Spleen (tissue), 13 donors: ENCODE measurements at places on chromosomes 13 and 19. TPM values are rescaled to one million over a fixed set of nuclear protein-coding genes. Genes with fewer than 3 reads are reported as not detected.
A peak's percentile ranks its signal among the peaks of the same experiment; 100 is the strongest.

The ERICH4 gene
- polyA plus RNA-seq: not detected

The ZNF497 gene
- polyA plus RNA-seq: 0.74 TPM

The MBNL2 gene
- 7.4 TPM for polyA plus RNA-seq

DNA sequence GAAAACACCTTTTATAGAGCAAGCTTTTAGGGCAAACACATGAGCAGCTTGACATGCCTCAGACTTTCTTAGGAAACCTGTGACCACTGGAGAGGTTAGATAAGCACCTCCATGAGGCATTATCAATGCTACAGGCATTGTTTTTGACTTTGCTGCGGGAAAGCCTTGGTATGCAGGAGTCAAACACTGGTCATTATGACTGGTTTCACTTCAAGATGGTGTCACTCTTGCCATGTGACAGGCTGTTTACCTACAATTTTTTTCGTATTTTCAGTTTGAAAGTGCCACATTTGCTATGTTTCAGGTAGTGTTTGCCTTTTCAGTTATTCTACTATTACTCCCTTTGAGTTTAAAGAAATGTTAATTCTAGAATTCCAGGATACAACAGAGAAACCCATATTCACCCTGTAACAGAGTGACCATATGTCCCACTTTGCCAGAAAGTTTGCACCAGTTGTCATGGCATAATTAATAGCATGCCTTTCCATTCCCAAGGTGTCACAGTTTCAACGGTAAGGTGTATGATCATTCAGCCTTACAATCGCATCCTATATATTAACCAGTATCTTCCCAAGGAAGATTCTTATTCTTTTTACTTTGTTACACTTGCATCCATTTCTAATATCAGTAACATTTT is 33.0 kb downstream of the USP12 start:
- DNase-seq: no peak
- no peak overlapping the region for H3K4me3 ChIP-seq
- H3K4me1 ChIP-seq: peaks cover 6% of the 10 kb centered on the region
- no peak overlapping the region for H3K27ac ChIP-seq

DNA sequence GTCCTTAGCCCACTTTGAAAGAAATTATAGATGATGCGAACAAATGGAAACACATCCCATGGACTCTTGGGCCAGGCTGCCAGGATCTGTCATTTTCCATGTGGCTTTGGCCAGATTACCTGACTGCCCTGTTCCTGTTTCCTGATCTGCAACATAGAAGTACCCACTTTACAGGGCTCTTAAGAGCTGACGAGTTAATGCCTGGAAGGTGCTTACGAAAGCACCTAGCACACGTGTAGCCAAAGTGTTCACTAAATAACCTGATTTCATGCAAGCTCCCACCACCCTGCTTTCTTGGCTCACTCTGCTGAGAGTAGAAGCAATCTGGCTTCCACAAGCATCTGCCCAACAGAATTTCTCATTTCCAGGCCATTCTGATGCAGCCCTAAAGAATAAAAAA is 575.2 kb downstream of the MYO16 start:
- H3K36me3 ChIP-seq: no peaks in the 10 kb centered on the region
- H3K27ac ChIP-seq: no peak overlapping the region
- H3K27me3 ChIP-seq: no peaks in the 10 kb centered on the region
- no peak for DNase-seq

DNA sequence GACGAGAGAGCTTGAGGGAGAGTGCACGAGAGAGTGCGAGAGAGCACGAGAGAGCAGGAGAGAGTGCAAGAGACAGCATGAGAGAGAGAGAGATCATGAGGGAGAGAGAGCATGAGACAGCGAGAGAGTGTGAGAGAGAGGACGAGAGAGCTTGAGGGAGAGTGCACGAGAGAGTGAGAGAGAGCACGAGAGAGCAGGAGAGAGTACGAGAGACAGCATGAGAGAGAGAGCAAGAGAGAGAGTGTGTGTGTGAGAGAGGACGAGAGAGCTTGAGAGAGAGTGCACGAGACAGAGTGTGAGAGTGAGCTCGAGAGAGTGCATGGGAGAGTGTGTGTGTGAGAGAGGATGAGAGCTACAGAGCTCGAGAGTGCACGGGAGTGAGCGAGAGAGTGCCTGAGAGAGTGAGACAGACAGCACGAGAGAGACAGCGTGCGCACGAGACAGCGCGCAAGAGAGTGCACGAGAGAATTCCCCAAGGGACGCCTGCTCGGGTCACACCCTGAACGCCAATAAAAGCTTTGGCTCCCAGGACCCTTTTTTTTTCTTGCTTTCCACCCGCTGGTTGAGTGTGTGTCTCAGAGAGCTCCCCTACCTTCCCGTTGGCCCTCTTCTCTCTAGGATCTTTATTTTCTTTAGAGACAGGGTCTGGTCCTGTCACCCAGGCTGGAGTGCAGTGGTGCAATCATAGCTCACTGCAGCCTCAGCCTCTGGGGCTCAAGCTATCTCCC is 3.7 kb downstream of the CD70 start:
- no peaks in the 10 kb centered on the region for H3K36me3 ChIP-seq
- no peak overlapping the region for H3K27ac ChIP-seq
- no peak for DNase-seq
- peak overlapping the region; percentile 7 for H3K4me3 ChIP-seq
